Stimulated activated CD4-positive, alpha-beta T cell treated with anti-CD3 and anti-CD28 coated beads, Interleukin-2, amount 100 ng/mL, for 24 hours (primary cell): ENCODE measurements at places on chromosomes 1 and 21.

- DNase-seq: no peak
Measured at GRCh38 chr1:200642481-200642880, 21.9 kb upstream of the KIF14 start.

GRCh38 chr1:55164906-55165305 is 50.3 kb downstream of the USP24 start:
- no peak for DNase-seq

- DNase-seq: no peak
Measured at GRCh38 chr1:205575294-205575885, 56.4 kb downstream of the ELK4 start.

GRCh38 chr21:38384675-38385426 is 113.4 kb downstream of the ERG start:
- no peak for DNase-seq

DNA sequence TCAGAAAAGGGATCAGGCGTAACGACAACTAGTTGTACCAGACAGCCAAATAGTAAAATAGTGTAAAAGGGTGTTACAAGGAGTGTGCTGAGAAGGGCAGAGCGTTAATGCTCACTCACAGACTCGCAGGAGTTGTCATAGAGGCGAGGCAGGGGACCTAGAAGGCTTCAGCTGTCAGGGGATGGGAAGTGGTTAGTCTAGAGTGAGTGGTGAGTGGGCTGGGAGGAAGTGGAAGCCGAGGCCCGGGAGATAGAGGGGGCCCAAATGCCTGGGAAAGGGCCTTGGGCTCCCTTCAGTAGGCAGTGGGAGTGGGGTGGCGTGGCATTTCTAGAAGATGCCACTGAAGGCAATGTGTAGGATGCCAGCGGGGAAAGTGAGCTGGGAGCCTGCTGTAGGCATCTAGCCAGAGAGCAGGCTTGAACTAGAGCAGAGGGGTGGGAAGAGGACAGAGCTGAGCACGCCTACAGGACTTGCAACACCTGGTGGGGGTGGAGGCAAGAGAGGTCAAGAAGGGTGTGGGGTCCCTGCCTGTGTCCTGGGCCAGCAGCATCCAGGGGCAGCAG is 10.3 kb downstream of the SLC6A17 start:
- DNase-seq: no peak
